ENCODE measurements at places on chromosomes 2 and 18.

GRCh38 chr2:218343591-218343990 lies 13.1 kb upstream of the CATIP start:
- no peak for DNase-seq

- DNase-seq: no peak
Observed at GRCh38 chr2:61759005-61759404, 94.9 kb downstream of the FAM161A start.

DNA sequence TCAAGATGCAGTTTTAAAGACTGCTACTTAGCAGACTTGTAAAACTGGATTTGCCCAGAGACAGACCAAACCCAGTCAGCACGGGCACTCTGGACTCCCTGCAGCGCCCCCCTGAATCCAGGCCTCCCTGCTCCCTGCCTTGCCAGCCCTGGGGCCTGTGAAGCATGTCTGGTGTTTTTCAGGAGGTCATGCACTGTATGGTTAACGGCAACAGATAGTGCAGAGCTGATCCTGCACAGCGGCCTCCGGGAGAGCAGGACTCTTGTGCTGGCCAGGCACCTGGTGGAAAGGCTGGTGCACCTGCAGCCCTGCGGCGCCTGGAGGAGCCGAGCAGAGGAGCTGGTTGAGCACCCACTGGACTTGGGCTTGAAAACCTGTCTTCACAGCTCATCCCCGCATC lies 30.4 kb downstream of the HDAC4 start:
- no peak for DNase-seq

GRCh38 chr18:58536534-58537271 lies 92.2 kb downstream of the ALPK2 start:
- DNase-seq: peak; percentile 46

DNA sequence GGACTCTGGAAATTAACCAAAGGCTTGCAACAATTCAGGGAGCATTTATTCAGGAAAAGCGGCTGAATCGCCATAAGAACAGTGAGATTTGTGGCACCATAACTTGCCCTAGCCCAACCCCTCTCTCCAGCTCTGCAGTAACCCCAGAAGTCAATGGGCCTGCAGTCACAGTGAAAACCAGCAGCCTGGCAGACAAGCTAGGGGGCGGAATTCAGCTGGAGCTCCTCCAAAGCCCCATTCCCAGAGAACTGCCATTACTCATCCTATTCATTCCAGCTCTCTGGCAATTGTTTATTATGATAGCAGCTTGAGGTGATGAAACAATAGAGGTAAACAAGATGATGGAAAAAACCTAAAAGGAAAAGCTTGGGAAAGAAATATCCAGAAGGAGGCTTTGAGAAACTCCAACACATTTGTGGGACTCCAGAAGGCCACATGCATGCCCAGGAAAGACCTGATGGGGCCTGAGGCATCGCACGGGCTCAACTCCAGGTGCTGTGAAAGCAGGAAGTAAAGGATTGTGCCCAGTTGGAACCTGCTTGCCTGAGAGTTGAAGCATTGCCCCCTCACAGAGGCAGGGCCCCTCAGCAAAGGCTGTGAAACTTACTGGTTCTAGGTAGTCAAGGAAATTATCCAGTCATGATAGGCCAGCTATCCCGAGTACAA lies 126.7 kb downstream of the TWIST2 start:
- DNase-seq: no peak

GRCh38 chr2:221911321-221911720 lies 339.2 kb upstream of the EPHA4 start:
- no peak for DNase-seq

GRCh38 chr18:22703883-22704585 lies 229.1 kb upstream of the RBBP8 start:
- DNase-seq: peak; percentile 1

GRCh38 chr2:34734662-34735061 lies 1135.6 kb upstream of the FAM98A start:
- DNase-seq: no peak

GRCh38 chr2:126663184-126663963 lies 7.4 kb downstream of the GYPC start:
- no peak for DNase-seq

DNA sequence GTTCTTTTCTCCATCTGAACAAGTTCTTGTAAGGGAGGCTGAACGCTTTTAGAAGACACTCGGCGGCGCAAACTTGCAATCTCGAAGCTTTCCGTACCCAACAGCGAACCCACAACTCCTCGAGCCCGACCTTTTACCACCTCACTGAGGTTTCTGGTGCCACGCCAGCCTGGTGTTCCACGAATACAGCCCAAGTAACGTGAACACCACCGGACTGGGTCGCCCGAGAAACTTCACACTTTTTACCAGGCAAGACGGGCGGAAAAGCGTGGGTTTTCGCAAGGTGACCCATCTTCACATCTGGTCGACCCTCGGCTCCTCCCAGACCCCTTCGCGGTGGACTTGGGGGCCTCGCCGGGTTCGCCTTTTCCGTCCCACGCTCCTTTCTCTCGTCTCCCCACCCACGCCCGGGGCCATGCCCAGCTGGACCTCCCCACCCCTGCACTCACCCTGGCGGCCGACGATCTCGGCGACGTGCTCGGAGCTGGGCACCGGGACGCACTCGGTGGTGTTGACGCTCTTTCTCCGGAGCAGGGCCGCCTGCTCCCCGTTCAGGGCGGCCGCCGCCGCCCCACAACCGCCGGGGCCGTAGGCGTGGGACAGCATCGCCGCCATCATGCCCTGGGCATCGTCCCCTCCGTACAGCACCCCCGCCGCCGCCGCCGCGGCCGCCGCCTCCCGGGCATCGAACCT lies 1.2 kb downstream of the MEX3C start:
- DNase-seq: peak; percentile 44

DNA sequence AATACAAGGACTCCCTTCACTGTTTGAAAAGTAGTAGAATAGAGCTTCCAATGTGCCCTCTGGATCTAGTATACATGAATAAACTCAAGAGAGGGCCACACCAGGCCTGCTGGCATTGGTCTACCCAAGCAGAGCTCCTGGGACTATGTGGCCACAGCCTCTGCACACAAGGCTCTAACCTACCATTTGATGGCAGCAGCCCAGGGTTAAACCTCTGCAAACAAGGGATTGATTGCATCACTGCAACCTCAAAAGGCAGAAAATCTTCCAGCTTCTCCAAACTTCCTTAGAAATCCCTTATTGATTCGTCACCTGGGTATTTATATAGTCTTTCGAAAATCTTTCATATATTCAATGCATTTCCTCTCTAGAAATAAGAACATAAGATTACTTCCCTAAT lies 147.6 kb upstream of the SETBP1 start:
- no peak for DNase-seq

- DNase-seq: no peak
Observed at GRCh38 chr2:157620956-157621355, 7.7 kb downstream of the ACVR1C start.

GRCh38 chr2:157601807-157602206 lies 26.9 kb downstream of the ACVR1C start:
- DNase-seq: no peak

- DNase-seq: no peak
Observed at GRCh38 chr2:39772812-39773152, 6.3 kb downstream of the THUMPD2 start.

GRCh38 chr18:52175406-52175805 lies 164.6 kb upstream of the DCC start:
- no peak for DNase-seq

- no peak for DNase-seq
Observed at GRCh38 chr2:70888923-70889715, 46.6 kb upstream of the ATP6V1B1 start.

GRCh38 chr2:179049546-179050311 lies at the start of gene CCDC141:
TSS of gene CCDC141 (minus strand) at chr2:179050137. CDS start at chr2:179049941, 196 bp downstream.
- DNase-seq: peak; percentile 13

GRCh38 chr18:54883816-54884604 lies 55.7 kb downstream of the RAB27B start:
- DNase-seq: no peak

- no peak for DNase-seq
Observed at GRCh38 chr18:62512996-62513395, 9.8 kb upstream of the ZCCHC2 start.

DNA sequence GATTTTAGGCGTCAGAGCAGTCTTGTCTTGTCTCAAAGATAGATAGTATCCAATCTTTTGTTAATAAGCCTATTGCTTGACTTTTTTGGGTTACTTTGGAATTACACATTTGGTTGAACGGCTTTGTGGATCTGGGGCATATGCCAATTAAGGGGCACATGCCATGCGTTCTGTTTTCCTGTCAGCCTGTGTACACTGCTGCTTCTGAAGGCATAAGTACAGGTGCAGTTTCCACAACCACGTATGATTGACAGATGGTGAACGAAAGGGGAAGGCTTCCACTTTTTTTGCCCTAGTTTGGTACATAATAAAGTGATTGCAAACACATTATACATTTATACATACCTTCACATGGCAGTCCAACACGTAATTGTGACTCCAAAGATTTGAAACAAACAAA lies 102.3 kb downstream of the RAPH1 start:
- no peak for DNase-seq

DNA sequence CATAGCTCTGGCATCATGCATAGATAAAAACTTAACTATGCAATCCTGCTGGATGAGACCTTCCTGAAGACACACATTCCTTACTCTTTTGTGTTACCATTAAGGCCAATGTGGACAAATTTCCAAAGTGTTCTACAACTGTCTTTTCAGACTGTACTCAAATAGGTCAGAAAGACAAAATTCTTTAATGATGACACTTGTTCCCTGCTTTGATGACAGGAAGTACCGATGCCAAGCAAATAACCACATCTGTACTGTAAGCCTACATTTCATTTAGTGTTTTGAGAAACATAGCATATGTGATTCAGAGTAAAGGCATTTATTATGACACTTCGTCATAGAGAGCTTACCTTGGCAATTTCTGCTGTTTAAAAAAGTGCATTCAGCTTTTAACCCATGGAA lies 55.0 kb downstream of the PMAIP1 start:
- no peak for DNase-seq

DNA sequence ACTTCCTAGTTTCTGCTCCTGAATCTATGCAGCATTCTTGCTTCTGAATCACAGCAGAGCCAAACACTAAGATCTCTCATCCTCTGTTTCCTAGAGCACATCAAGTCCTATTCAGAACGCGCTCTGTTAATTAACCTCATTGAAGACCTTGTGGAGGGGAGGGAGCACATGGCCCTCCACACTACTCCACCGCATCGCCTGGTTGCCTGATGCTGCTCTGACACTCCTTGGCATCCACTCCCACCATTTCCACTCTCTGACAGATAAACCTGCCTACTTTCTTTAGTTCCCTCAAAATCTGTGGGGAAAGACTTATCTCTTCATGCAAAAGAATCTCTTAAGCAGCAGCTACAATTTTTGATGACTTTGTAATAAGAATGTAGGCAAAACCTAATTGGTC lies 802.3 kb upstream of the GYPC start:
- no peak for DNase-seq

DNA sequence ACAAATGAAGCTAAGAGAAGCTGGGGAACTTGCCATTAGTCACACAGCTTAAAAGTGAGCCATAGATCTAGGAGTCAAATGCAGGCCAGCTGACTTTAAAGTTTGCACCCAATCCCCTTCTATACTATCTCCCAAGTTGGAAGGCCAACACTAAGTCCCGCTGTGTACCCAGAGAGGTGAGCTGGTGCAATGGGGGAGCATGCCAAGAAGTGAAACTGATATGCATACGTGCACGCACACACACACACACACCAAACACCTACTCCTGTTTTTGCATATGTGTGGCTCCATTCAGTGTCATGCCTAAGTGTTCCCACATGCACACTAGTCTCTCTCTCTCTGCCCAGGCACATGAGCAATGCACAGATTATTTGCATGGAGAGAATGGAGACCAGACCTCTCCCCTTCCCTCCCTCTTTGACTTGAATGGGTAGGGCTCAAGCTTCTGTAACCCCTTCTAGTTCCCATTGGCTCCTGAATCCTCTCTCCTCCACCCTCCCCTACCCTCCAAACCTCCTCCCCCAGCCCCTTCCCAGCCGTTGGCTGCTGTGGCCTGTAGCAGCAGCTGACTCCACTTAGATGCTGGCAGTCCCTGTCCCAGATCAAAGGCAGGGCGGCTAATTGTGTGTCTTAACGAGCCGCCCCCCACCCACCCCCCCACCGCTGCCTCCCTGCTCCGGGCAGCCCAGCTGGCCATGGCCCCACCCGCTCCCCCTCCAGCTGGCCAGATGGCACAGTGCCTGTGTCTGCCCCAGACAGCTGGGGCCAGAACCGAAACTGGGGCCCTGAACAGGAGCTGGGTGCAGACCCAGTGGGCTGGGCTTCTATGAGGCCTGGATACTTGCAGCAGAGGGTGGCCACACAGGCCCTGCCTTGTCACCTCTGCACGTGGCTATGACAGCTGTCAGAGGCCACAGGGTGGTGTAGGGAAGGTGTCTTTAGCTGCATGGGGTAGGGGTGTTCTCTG lies 5.6 kb downstream of the WNT10A start:
- DNase-seq: no peak

- DNase-seq: no peak
Observed at GRCh38 chr2:104249629-104250028, 604.3 kb upstream of the POU3F3 start.

DNA sequence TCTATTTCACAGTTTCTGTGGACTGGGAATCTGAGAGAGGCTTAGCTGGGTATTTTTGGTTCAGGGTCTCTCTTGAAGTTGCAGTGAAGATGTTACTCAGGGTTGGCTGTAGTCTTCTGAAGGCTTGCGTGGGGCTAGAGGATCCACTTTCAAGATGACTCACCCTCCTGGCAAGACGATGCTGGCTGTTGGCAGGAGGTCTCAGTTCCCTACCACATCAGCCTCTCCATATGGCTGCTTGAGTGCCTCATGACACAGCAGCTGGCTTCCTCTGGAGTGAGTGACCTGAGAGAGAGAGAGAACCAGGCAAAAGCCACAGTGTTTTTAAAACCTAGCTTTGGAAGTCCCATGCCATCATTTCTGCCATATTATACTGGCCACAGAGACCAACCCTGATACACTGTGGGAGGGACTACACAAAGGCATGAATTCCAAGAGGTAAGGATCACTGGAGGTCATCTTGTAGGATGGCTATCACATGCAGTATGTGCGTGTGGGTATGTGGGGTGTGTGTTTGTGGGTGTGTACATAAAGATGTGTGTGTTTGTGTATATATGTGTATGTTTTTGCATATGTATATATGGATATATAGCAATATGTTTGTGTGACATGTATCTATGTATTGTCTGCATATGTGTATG lies 25.1 kb downstream of the DNPEP start:
- no peak for DNase-seq
